ENCODE measurements at places on chromosomes 3 and 15. TPM values are rescaled to one million over a fixed set of nuclear protein-coding genes. Genes with fewer than 3 reads are reported as not detected.
A peak's percentile ranks its signal among the peaks of the same experiment; 100 is the strongest.

TICRR gene
- total RNA-seq = not detected

GRCh38 chr3:8663177-8664061 is 18.8 kb upstream of the SSUH2 start:
- no peaks in the 10 kb centered on the region for H3K27me3 ChIP-seq
- no peaks in the 10 kb centered on the region for H3K36me3 ChIP-seq
- DNase-seq = no peak
- peaks cover 29% of the 10 kb centered on the region for H3K4me1 ChIP-seq
- no peak overlapping the region for H3K4me3 ChIP-seq

SERINC4 gene
- total RNA-seq = not detected

DNA sequence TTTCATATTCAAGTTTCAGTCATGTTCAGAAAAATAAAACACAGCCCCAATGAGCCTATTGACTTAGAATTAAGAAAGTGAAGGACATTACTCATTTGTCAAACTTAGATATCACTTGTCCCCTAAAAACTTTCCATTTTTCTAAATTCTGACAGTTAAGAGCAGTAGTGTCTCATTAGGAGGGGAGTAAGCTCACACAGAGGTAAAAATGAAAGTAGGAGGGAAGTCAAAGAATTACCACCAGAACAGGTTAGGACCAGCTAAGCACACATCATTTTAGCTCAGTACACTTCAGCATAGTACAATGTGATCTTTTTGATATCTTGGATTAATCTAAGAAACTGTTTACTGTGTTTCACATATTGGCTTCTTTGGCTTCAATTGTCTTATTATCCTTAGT is 64.3 kb downstream of the OSTN start:
- H3K36me3 ChIP-seq = no peaks in the 10 kb centered on the region
- H3K4me1 ChIP-seq = peaks cover 3% of the 10 kb centered on the region
- no peaks in the 10 kb centered on the region for H3K27me3 ChIP-seq
- peak overlapping the region; percentile 13 for H3K4me3 ChIP-seq
- H3K27ac ChIP-seq = peak overlapping the region; percentile 29

DNAH12 gene
- 0.19 TPM for total RNA-seq

DNA sequence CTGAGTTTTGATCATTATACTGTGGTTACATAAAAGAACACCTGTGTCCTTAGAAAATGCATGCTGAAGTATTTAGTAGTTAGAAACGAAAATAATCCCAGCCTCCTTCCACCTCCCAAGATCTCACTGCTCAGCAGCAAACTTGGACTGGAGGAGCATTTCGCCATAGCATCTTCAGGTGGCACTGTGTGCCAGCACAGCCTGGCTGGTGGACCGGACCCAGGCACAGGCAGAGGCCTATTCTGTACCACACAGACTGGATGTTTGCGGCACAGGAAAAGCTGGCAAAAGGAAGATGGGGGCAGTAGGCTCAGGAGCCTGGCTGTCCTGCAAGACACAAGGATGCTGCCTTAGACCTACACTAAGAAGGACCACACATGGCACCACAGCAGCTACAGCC is 10.2 kb downstream of the STIMATE start:
- DNase-seq = no peak
- H3K4me1 ChIP-seq = peaks cover 8% of the 10 kb centered on the region
- no peak overlapping the region for H3K27ac ChIP-seq

CCK gene
- not detected for total RNA-seq

All from heart right ventricle (tissue), 16 donors.